Natural killer cell (primary cell): ENCODE measurements at places on chromosomes 13 and 19. TPM values are rescaled to one million over a fixed set of nuclear protein-coding genes. Genes with fewer than 3 reads are reported as not detected.

The MRPS31 gene
- total RNA-seq, result 13.6 TPM

The ZNF578 gene
- total RNA-seq, result 4.1 TPM

The MIA gene
- total RNA-seq, result not detected

The IGFL2 gene
- total RNA-seq, result not detected

The LGALS14 gene
- not detected for total RNA-seq

The NLRP5 gene
- not detected for total RNA-seq

DNA sequence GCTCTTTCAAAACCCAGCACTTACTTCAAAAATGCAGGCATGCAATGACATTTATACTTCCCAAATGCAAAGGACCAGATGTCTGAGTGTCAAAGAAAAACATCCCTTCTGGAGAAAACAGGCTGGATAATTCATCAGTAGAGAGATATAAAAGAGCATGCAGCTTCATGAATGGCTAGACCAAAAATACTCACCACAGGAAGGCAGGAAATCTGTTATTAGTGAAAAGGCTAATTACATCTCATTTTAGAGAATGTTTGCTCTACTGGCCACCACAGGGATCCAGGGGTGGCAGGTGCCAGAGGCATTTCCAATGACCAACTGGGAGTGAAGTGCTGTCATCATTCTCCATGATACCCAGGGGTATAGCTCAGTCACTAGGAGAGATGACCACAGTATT is 106.5 kb downstream of the LHFPL6 start:
- H3K36me3 ChIP-seq, result no peaks in the 10 kb centered on the region
- H3K27me3 ChIP-seq, result no peaks in the 10 kb centered on the region
- H3K4me3 ChIP-seq, result no peak overlapping the region
- H3K4me1 ChIP-seq, result no peaks in the 10 kb centered on the region
- no peak for DNase-seq

DNA sequence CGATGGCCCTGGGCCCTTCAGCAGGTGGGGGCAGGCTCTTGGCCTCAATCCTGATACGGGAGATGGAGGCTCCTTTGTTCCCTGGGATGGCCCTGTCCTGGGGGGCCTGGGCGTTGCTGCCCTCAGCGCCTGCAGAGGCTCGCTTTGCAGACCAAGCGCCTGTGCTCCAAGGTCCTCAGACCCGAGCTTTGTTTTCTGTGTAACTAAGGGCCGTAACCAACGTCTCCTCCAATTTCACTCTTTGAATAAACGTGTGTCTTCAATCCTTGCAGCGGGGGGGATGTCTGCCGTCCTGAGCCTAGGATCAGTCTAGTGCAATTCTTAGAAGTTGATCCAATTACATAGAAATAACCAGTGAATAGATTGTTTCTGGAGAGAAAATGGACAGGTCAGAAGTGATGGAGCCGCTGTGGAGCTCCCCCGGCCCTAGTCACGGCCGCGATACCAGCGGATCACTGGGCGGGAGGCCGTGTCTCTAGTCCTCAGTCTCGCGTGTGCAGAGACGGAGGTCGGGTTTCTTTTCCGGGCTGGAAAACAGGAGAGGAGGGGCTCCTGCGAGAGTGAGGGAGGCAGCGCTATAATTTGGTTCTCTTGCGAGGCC is 5.3 kb downstream of the PTBP1 start:
- peak; percentile 11 for DNase-seq
- no peak overlapping the region for H3K27ac ChIP-seq
- no peaks in the 10 kb centered on the region for H3K27me3 ChIP-seq
- H3K4me1 ChIP-seq, result peaks cover 53% of the 10 kb centered on the region
- no peak overlapping the region for H3K4me3 ChIP-seq

GRCh38 chr13:91058066-91058465 is 289.4 kb upstream of the MIR17HG start:
- H3K4me3 ChIP-seq, result no peak overlapping the region
- DNase-seq, result no peak
- H3K27me3 ChIP-seq, result no peaks in the 10 kb centered on the region
- no peaks in the 10 kb centered on the region for H3K4me1 ChIP-seq
- H3K27ac ChIP-seq, result no peak overlapping the region

DNA sequence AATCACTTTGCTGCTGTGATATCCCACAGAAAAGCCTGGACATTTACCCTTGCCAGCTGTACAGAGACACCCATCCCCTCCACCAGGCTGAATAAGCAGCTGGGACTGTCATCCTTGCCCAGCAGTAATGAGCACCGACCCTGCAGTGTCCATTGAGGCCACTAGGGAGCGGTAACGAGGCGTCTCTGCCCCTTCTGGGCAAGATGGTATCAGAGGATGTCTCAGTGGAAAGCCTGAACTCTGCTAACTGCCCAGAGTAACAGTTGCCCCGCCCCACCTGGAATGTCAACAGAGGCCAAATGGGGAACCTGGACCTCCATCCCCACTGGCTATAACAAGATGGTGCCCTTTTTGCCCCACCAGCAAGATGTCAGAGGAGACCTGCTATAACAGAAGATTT is 22.8 kb upstream of the CEACAM20 start:
- no peaks in the 10 kb centered on the region for H3K27me3 ChIP-seq
- H3K27ac ChIP-seq, result no peak overlapping the region
- DNase-seq, result no peak
- H3K4me1 ChIP-seq, result no peaks in the 10 kb centered on the region

DNA sequence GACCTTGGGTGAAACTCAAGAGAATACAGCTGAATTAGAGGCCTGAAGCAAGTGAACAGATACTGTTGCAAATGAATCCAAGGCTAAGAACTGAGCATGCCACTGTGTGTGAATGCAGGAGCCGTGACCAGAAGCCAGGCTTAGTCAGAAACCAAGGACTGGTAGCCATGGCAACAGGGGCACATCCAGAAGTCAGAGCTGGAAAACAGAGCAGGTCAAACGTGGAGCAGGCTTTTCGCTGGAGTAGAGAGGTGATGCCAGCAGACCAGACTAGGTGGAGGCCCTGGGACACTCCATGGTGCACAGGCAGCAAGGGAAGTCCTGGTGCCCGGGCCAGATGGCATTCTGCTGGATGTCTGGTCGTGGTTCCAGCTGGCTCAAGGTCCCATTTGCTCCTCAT is 564.1 kb downstream of the PCDH9 start:
- no peaks in the 10 kb centered on the region for H3K4me1 ChIP-seq
- no peak overlapping the region for H3K4me3 ChIP-seq
- H3K27me3 ChIP-seq, result no peaks in the 10 kb centered on the region
- no peaks in the 10 kb centered on the region for H3K36me3 ChIP-seq

DNA sequence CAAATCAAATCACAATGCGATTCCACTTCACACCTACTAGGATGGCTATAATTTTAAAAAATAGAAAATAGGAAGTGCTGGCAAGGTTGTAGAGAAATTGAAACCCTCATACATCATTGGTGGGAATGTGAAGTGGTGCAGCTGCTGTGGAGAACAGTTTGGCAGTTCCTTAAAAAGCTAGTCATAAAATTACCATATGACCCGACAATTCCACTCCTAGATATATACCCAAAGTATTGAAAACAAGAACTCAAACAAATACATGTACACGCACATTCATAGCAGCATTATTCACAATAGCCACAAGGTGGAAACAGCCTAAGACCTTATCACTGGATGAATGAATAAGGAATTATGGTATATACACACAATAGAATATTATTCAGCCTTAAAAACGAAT is 12.0 kb downstream of the HMGB1 start:
- no peaks in the 10 kb centered on the region for H3K27me3 ChIP-seq
- peaks cover 8% of the 10 kb centered on the region for H3K36me3 ChIP-seq
- no peak for DNase-seq

GRCh38 chr13:42255886-42256285 is 16.1 kb upstream of the AKAP11 start:
- no peak overlapping the region for H3K4me3 ChIP-seq
- H3K36me3 ChIP-seq, result no peaks in the 10 kb centered on the region
- H3K27me3 ChIP-seq, result no peaks in the 10 kb centered on the region
- H3K4me1 ChIP-seq, result no peaks in the 10 kb centered on the region
- no peak for DNase-seq
- no peak overlapping the region for H3K27ac ChIP-seq

- peak overlapping the region; percentile 37 for H3K4me3 ChIP-seq
- DNase-seq, result no peak
These were observed 74.7 kb upstream of the MCF2L start for GRCh38 chr13:112894423-112894672.

- H3K27ac ChIP-seq, result no peak overlapping the region
- no peaks in the 10 kb centered on the region for H3K36me3 ChIP-seq
- no peak for DNase-seq
- H3K27me3 ChIP-seq, result no peaks in the 10 kb centered on the region
These were observed 632.6 kb upstream of the ARGLU1 start for GRCh38 chr13:107200491-107200890.

GRCh38 chr13:48038761-48039160 is 1.2 kb downstream of the NUDT15 start:
- H3K36me3 ChIP-seq, result peaks cover 4% of the 10 kb centered on the region
- H3K4me3 ChIP-seq, result no peak overlapping the region
- DNase-seq, result no peak
- H3K27ac ChIP-seq, result no peak overlapping the region
- H3K27me3 ChIP-seq, result no peaks in the 10 kb centered on the region
- peaks cover 13% of the 10 kb centered on the region for H3K4me1 ChIP-seq

GRCh38 chr19:45793178-45793564 is 526 bp upstream of the DMWD start:
- H3K4me1 ChIP-seq, result peaks cover 32% of the 10 kb centered on the region
- H3K27me3 ChIP-seq, result peaks cover 5% of the 10 kb centered on the region
- H3K36me3 ChIP-seq, result peaks cover 10% of the 10 kb centered on the region
- no peak for DNase-seq
- peak overlapping the region; percentile 68 for H3K27ac ChIP-seq

GRCh38 chr19:38062959-38063761 is 156.2 kb downstream of the SIPA1L3 start:
- no peak for DNase-seq
- no peaks in the 10 kb centered on the region for H3K27me3 ChIP-seq
- no peaks in the 10 kb centered on the region for H3K36me3 ChIP-seq
- no peak overlapping the region for H3K27ac ChIP-seq

DNA sequence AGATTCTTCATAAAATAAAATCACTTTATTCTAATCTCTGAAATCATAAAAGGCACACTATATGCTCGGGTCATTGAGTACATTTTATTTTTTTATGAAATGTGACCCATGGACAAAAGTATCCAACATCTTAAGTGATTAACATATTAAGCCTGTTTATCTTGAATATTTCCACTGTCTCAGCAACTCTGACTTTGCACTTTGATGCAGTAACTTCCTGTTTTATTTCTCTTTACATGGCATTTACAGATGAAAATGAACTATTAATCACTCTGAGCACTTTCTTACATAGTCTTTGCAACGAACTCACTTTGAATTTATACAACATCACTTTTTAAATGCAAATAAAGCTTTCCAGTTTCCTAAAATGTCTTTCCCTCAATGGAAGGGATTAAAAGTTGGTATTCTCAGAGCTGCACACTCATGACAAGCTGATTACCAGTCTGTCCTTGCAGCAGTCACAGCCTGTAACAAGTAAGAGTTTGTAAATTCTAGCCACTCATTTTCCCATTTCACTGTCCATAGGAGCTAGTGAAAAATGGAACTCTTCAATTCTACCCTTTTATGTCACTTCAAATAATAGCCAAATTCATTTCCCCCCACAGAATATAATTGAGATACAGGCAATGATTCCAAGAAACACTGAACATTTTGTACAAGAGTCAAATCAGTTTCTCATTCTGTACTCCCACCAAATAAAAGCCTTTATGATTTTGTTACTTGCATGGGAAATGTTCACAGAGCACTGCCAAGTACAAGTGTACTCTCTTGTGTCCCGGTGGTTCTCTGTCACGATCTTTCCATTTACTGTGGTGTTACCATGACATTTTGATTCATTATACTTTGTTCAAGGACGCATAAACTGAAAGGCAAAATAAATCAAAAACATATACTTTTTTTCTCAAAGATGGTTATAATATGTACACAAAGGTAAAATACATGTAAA is 1968.9 kb downstream of the PCDH9 start:
- no peak for DNase-seq
- no peaks in the 10 kb centered on the region for H3K27me3 ChIP-seq
- no peak overlapping the region for H3K27ac ChIP-seq
- H3K36me3 ChIP-seq, result no peaks in the 10 kb centered on the region

DNA sequence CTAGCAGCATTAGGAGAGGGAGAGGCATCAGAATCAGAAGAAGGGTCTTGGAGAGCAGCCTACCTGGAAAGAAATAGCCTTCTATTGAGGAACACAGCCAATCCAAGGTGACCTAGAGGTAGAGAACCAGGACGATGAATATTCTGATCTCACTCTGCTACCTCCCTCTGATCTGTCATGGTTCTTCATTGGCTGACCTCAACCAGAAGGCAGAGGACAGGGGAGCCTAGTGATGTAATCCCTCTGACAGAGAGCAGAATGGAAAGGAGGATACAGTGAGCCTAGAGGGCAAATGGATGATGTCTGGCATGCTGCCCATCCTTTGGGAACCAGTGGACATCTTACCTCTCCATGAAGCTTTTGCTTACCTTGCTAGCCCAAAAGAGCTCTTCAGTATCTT is 3.6 kb downstream of the ZNF507 start:
- H3K36me3 ChIP-seq, result peaks cover 38% of the 10 kb centered on the region
- H3K4me1 ChIP-seq, result peaks cover 7% of the 10 kb centered on the region
- H3K27ac ChIP-seq, result no peak overlapping the region
- H3K27me3 ChIP-seq, result no peaks in the 10 kb centered on the region
